Ascending aorta (tissue), 2 donors: ENCODE measurements at places on chromosomes 11 and 22.

DNA sequence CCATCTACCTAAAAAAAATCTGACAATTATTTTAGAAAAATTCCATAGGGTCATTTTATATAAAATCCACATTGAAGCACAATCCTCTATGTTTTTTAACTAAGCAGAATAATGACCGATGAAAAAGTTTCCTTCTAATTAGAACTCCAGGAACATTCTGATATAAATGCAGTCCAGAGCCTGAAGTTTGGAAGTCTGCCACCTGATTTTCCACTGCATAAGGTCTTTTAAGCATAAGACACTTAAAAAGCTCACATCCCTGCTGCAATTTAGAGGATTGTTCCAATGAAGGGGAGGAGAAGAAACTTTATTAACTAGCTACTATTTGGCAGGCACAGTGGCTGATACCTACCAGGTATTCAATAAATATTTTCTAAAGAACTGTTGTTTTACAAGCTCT, 570.3 kb upstream of the ANO5 start:
- no peak for DNase-seq

DNA sequence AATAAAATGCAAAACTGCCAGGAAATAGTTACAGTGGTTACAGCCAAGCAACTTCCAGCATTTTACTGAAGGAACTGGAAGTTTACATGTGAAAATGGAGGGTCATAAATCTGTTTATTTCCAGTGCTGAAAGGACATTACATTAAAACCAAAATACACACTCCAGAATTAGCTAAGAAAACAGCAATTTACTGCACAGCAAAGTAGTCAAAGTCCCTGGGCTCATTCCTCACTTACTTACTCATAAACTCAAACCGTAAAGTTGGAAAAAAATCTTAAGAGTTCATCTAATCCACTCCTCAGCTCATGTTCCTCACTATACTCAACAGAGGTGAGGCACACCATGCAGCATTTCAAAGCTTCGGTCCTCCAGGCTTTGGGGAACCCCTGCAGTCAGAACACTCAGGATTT, 17.4 kb downstream of the CTSC start:
- DNase-seq = no peak

- DNase-seq = no peak
These were observed 40.9 kb downstream of the TBX1 start for GRCh38 chr22:19801340-19802000.

DNA sequence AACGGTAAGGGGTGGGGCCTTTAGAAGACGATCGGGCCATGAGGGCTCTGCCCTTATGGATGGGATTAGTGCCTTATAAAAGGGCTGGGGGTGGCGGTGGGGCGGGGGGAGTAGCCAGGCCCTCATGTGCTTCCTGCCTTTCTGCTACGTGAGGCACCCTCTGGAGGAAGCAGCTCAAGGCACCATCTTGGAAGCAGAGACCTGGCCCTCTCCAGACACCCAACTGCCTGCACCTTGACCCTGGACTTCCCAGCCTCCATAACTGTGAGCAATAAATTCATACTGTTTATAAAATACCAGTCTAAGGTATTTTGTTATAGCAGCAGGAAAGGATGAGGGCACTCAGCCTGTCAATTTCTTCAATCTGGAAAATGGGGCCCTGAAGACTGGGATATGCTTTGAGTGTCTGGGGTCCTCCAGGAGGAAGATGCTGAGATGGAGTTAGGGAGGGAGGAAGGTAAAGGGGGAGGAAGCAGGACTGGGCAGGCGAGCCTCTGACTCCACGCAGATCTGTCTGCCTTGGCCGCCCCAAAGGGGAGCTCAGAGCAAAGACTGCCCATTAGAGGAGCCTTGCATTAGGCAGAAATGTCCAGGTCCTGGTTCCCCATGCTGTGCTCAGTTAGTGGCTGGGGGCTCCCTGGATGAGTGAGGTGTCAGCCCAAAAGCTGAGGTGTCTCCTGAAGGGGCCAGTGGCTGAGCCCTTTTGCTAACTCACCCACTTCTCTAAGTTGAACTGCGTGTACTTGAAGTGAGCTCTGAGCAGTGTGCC, 5.3 kb downstream of the CABP2 start:
- DNase-seq = no peak

DNA sequence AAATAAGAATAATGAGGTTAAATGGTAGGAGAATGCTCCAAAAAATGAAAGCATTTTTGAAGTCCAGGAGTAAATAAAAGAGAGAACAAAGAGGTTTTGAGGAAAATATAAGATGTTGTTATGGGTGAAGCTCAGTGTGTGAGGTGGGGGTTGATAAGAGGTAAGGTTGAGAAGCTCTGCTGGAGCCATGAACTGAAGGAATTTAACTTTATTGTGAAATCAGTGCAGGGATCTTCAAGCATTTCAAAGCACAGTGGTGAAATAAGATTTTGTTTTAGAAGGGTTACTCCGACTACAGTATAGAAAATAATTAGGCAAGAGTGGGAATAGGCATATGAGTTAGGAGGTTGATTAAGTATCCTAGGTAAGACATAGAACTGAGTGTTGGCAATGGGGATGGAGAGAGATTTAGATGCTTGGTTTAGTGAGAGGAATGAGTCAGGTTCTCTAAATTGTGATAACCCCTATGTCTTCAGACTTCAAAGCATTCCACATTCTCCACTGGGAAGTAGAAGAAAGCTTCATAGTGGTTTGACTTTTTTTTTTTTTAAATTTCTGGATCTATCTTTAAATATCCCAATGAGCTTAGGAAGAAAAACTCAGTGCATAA, 403.2 kb downstream of the AASDHPPT start:
- DNase-seq = no peak

DNA sequence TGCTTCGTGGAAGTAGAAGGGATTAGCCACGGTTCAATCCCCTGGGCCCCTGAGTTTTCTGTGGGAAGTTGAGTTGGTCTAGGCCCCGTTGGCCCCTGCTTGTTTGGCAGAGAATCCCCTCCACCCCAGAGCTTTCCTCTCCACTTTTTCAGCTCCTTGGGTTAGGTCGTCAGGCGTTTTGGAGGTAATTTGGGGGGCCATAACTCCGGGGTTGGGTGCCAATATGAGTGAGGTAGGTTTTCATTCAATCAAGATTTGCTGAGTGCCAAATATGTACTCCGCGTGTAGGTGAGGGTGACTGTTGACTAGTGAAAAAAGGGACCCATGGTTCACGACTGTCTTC, 590 bp downstream of the ATG13 start:
- no peak for DNase-seq

DNA sequence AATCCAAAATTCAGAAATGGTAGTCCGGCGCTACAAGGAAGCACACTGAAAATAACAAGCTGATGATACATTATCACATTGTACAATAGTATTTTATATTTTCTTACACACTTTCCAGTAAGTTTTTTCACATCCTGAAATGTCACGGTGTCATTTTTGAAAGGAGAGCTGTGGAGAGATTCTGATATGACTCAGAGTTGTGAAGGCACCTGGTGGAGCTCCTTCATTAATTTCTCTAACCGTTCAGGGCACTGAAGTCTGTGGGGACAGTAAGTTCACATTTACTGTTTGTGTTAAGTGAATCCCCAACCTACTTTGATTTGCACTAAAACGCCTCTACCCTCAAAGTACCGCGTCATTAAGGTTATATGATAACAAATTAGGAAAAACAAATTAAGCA, 13.3 kb downstream of the LDHAL6A start:
- no peak for DNase-seq

GRCh38 chr11:67016550-67016949, 6.4 kb upstream of the SYT12 start:
- DNase-seq = no peak

DNA sequence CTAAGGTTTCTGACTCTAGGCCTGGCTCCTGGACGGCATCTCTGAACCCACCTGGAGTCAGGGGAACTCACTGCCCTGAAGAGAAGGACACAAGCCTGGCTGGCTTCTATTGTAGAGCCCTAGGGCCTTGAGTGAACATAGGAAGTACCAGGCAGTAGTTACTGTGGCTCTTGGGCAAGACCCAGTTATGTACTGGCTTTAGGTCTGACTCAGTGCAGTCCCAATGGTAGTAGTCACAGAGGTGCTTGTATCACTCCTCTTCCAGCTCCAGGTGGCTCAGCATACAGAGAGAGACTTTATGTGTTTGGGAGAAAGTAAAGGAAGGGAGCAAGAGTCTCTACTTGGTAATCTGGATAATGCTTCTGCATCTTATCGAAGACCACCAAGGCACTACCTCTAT, 13.9 kb upstream of the PAK1 start:
- no peak for DNase-seq

- DNase-seq = no peak
These were observed 2.6 kb downstream of the PHLDA2 start for GRCh38 chr11:2926611-2927051.

- DNase-seq = no peak
These were observed 13.5 kb downstream of the SEZ6L start for GRCh38 chr22:26182723-26183122.

DNA sequence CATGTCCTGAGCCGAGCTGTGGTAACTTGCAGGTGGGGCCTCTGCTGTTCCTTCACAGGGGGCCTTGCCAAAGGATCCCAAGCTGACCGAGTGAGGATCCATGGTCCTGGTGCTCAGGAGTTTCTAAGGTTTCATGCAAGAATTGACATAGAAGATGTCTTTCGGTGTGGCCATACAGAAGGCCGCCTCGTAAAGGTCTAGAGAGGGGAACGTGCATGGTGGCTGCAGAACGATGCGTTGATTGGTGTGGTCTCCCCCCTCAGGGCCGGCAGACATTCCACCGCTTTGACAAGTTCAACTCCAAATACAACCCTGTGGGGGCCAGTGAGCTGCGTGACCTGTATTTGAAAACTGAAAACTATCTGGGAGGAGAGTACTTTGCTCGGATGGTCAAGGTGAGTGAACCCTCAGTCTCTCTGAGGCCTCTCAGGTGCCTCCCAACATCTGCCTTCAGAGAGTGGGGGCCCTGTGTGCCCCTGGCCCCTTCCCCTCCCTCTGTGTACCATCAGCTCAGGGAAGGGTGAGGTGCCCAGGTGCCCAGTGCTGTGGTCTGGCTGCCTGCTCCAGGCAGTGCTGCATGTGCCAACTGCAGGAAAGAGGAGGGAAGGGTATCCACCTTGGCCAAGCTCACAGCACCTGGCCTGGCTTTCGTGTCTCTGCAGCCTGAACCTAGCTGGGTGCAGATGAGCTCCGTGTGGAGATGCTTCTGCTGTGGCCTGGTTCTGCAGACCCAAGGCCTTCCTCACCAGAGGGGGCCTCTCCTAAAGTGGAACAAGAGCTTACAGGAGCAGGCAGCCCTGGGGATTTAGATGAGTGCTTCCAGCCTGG, 39.8 kb downstream of the AMPD3 start:
- DNase-seq = no peak

GRCh38 chr11:69145050-69145380, 10.7 kb upstream of the SMIM38 start:
- no peak for DNase-seq

- no peak for DNase-seq
These were observed 5.4 kb downstream of the GNAZ start for GRCh38 chr22:23075525-23076216.

DNA sequence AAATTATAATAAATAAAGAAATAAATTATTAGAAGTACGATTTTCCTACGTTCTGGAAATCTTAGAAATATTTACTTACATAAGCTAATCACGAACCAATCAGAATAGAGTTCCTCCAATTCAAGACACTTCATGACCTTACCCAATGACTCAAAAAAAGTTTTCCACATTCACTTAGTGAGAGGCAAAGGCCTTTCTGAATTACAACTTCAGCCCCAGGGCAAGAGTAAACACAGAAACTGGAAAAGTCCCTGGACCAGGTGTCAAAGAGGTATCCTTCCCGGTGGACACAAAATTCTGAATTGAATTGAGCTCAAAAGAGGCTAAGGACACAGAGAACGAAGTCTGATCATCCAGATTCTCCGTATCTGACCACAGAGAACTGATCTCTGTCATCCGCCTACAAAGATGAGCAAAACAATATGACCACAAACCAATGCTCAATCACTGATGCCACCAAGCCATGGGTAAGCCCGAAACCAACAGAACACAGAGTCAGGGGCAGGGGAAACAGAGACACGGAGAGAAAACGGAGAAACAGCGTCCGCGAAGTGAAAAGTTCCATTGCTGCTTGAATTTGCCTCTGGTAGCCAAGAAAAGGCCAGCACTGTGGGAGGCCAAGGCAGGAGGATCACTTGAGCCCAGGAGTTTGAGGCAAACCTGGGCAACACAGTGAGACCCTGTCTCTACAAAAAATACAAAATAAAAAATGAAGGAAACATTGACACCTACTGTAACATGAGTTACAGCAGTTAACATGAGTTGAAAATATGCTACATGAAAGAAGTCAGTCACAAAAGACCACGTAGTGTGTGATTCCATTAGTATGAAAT, 6.8 kb downstream of the BID start:
- DNase-seq = no peak

DNA sequence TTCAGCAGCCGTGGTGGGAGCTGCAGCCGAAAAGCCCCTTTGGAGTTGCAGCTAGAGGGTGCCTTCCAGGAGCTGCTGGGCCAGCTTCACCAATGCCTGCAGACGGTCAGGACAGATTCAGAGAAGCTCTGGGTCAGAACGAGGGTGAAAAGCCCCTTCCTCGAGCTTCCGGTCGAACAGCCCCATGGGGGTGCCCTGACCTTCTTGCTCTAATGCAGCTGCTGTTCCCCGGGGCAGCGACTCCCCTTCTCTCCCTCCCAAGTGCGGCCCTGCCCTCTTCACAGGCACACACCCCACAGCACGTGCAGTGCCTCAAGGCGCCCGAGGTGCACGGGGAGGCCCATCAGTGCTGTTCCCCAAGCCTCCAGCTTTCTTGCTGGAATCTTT, 9.6 kb upstream of the IFITM3 start:
- DNase-seq = no peak

GRCh38 chr11:67583247-67584204, at the start of gene GSTP1:
GSTP1 (plus strand) TSS chr11:67583812; CDS start chr11:67583844, 32 bp downstream.
- DNase-seq = peak; percentile 58

GRCh38 chr22:45686836-45687235, 15.2 kb downstream of the ATXN10 start:
- no peak for DNase-seq

DNA sequence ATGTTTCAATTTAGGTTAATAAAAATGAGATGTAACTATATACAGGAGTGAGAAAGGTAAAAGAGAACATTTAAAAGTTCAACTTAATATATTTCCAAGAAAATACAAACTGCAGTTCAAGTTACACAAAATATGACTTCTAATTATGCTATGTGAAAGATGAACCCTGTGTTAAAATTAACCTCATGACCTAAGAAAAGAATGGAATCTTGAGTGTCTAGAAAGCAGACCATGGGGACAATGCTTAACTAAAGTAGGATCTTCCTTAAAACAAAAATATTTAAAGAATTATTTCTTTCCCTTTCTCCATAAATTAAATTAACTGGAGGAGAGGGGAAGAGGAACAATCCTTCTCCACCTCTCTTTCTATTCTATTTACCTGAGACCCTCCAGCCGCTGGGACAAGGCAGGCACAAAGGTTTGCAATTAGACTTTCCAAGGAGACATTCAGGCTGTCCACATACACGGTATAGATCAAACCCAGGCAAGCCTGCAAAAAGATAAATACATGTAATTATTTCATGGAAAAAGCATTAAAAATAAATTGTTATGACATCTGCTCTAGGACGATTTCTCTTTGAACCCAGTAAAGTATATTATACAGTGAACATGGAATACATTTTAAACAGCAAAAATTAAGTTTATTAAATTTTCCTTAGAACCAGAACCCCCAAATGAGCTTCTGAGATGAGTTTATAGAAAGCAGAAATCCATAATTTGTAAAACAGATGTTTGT, 264.5 kb downstream of the SBF2 start:
- no peak for DNase-seq
